ENCODE measurements at places on chromosomes 6 and 20.

DNA sequence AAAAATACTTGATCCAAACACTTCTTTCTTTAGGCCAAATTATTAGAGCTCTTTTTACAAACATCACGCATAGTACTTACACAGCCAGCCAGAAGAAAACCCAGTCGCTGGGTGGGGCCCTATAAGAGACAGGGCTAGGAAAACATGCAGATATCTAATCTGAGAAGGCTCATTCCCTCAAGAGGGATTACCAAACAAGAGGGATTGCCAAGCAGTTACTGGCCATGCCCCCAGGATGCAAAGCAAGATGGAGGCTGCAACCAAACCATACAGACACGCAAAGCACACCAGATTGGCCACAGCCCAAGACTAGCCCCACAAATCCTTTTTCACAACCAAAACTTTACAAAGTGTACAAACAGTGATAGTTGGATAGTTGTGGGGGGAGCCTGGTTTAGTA, 1235.4 kb upstream of the GJE1 start:
- no peak for DNase-seq

DNA sequence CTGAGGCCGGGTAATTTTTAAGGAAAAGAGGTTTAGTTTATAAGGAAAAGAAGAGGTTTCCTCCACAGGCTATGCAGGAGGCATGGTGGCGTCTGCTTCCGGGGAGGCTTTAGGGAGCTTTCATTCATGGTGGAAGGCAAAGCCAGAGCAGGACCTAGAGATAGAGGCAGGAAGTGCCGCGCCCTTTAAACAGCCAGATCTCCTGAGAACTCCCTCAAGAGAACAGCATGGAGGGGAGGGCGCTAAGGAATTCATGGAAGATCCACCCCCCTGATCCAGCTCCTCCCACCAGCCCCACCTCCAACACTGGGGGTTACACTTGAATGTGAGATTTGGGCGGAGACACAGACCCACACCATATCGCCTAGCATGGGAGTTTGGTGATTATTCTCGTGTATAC, 13.9 kb upstream of the DACT2 start:
- DNase-seq: no peak

- DNase-seq: no peak
Observed at GRCh38 chr20:17485017-17485416, 46.2 kb downstream of the BFSP1 start.

GRCh38 chr6:32176476-32177182, 745 bp upstream of the AGPAT1 start:
- no peak for DNase-seq

DNA sequence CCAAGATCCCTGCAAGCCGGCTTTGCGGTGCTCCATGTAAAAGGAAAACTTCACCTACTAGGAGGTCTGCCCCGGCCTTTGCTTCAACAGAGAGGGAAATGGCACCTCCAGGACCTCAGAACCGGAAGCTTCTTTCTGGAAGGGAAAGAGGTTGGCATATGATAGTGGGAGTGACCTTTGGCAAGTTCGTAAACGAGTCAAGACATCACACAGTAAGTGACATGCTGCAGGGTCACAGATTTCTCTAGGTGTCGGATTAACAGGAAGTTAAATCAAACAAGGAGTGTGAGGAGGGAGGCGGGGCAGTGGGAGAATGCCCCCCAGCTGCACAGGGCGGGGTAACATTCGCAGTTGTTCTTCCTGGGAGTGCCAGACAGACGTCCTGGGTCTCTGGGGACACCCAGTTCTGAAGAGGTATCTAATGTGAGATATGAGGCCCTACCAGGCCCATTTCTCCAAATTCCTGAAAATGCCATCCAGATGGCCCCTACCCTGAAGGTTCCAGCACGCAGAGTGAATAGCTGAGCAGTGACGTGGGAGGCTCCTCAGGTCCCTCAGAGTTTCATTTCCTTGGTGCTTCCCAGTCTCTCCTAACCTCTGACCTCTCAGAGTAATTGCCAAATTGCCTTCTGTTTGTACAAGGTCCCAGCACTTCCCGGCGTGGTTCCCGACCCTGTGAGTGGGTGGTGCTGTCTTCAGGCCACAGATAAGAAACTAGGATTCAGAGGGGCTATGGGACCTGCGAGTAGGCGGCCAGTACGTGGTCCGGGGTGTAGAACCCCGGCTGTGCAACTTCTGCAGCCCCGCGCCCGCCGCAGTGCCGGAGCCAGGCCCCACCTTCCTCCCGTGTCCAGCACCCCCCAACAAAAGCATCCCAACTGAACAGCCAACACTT, 1.9 kb downstream of the RRBP1 start:
- no peak for DNase-seq

- no peak for DNase-seq
Observed at GRCh38 chr6:37317312-37318038, 36.3 kb upstream of the RNF8 start.

DNA sequence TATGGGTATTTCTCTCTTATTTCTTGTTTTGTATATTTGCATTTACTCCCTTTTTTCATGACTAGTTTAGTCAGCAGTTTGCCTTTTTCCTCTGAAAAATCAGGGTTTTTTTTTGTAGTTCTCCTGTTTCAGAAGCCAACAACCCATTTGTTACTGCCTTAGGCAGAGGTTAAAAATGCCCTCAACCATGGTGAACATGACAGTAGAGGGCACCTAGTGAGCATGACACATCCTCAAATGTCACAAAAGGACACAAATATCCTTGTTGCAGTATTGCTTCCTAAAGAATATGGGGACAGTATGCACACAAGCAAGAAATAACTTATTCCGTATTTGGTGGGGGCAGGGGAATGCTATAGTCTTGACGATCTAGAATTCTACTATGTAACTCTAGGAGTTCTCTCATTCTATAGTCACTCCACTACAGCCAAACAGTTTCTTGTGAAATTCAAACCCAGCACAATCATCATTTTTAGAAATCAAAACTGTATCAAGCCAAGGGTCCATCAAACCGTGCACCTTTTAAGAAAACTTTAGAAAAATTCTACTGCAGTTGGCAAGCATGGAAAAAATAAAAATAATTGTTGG, 47.0 kb downstream of the GOPC start:
- no peak for DNase-seq

All from posterior cingulate gyrus (tissue), 11 donors.